ENCODE measurements at places on chromosomes 16 and 17.

- DNase-seq, result no peak
Measured at GRCh38 chr16:72932050-72932449, 115.9 kb downstream of the ZFHX3 start.

DNA sequence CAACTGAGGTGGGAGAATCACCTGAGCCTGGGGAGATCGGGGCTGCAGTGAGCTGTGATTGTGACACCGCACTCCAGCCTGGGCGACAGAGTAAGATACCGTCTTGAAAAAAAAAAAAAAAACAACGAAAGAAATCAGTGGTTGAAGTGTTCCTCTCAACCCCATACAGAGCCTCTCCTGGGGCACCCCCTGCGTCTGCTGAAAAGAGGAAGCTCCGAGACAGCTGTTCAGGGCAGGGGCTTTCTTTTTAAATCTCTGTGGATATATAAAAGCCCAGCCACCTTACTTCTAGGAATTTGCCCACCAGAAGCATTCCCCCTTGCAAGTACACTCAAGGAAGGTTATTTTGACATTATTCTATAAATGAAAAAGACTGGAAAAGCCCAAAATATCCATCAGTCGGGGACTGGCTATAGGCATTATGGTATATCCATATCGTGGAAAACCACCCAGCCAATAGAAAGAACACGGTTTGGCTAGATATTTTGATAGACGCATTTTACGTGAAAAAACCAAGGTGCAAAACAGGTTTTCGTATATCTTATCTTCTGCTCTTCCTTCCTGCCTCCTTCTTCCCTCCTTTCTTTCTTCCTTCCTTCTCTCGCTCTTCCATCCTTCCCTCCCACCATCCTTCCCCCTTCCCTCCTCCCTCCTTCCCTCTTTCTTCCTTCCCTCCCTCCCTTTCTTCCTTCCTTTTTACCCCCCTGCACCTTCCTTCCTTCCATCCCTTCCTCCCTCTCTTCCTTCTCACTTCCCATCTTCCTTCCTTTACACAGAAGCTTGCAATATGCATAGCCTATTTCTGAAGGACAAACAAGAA, 9.2 kb upstream of the CCL22 start:
- DNase-seq, result no peak

- no peak for DNase-seq
Measured at GRCh38 chr17:6427279-6427781, 7.6 kb downstream of the AIPL1 start.

DNA sequence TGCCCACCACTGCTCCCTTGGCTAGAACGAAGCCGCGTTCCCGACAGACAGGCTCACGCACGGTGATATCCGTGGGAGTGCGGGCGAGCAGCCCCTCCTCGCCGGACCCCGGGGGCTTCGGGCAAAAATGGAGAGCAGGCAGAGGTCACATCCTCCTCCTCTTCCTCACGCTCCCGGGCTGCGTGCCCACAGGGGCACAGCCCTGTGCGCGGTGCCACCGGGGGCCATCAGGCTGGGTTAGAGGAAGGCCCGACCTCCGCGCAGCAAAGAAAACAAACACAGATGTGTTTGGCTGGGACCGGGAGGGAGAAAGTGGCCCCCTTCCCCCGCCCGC, 519 bp upstream of the NTN1 start:
- no peak for DNase-seq

DNA sequence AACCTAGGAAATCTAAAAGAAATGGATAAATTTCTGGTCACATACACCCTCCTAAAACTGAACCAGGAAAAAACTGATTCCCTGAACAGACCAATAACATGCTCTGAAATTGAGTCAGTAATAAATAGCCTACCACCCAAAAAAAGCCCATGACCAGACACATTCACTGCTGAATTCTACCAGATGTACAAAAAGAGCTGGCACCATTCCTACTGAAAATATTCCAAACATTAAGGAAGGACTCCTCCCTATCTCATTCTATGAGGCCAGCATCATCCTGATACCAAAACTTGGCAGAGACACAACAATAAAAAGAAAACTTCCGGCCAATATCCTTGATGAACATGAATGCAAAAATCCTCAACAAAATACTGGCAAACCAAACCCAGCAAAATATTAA, 52.9 kb downstream of the TTC19 start:
- DNase-seq, result no peak

GRCh38 chr16:1444730-1445517, 568 bp upstream of the CCDC154 start:
- DNase-seq, result no peak

DNA sequence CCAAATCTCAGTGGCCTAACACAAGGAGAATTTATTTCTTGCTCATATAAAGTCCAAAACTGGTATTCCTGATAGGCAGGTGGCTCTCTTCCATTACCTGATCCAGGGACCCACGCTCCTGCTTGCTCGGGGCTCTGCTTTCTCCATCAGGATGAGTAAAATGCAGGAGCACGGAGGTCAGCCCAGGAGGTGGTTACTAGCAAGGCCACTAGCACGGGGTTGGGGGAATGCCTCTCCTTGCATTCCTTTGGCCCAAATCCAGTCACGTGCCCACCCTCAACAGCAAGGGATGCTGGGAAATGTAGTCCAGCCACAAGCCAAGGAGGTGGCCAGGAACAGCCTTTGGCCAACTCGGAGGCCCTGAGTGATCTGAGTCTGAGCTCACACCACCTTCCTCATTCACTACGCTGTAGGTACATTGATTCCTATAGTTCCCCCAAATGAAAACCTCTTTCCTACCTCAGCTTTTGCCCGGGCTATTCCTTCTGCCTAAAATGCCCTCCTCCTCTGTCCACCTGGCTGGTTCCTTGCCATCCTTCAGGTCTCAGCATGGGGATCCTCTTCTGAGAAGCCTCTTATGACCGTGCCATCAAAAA, 38.3 kb upstream of the HAPSTR1 start:
- peak; percentile 46 for DNase-seq

DNA sequence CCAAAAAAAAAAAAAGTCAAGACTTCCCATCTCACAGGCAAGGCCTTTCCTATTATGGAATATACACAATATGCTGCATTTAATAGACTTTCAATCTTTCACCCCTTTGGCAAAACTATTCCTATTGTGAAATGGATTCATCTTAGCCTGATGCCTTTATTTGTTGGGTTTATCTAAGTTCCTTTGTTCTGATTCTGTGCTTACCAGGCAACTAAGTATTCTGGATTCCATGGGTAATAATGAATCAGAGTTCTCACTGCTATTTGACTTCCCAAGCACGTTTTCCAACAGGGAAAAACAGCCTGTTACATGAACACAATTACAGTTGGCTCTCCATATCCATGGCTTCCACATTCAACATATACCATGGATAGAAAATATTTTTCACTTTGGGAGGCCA, 135.5 kb downstream of the MYO1D start:
- DNase-seq, result no peak

GRCh38 chr16:17619261-17619660, 148.5 kb upstream of the XYLT1 start:
- DNase-seq, result no peak
